Lung microvascular endothelial cell (primary cell): ENCODE measurements at places on chromosomes 3 and 15. TPM values are rescaled to one million over a fixed set of nuclear protein-coding genes. Genes with fewer than 3 reads are reported as not detected.

GRCh38 chr3:136901391-136901790, 39.4 kb downstream of the NCK1 start:
- peak; percentile 58 for DNase-seq

GRCh38 chr15:50261981-50262380, 3.5 kb downstream of the HDC start:
- no peak for DNase-seq

DNA sequence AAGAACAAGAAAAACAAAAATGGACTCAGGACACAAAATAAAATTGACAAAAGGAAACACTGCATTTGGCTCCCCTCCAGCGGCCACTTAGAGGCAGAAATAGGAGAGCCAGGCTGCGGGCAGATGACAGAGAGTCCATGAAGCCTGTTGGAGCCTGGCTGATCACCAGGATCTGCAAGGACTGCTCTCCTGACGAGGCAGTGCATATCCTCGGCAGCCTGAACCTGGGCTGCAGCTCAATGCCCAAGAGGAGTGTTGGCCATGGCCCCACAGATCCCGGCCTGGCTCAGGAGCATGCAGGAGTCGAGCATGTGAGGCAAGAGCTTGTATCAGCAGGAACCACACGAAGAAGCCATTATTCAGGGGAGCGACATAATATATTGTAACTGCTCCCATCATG, 199.8 kb downstream of the STT3B start:
- DNase-seq: no peak

The AHSG gene
- not detected in 2 replicates for total RNA-seq

The RPL32 gene
- 857 and 1,065 TPM in 2 replicates for total RNA-seq
